A549 treated with DMSO at 1 μM for 4 hours (cell line): ENCODE measurements at places on chromosomes 16 and 17. TPM values are rescaled to one million over a fixed set of nuclear protein-coding genes. Genes with fewer than 3 reads are reported as not detected.

FBXO39 gene
- total RNA-seq = not detected in 5 replicates

TBC1D3D gene
- 0.06 to 0.08 TPM in 2 of 5 replicates, not detected in the others for total RNA-seq

RGS11 gene
- total RNA-seq = 3.5 to 4.7 TPM (median 4.4 TPM) in 5 replicates

PPM1E gene
- 0.06 to 0.08 TPM (median 0.07 TPM) in 5 replicates for total RNA-seq

HS3ST2 gene
- 0.04 TPM in 1 of 5 replicates, not detected in the others for total RNA-seq

CA4 gene
- 0.19 to 0.28 TPM in 2 of 5 replicates, not detected in the others for total RNA-seq
